Fibroblast of lung (primary cell): ENCODE measurements at places on chromosomes 3 and 15. TPM values are rescaled to one million over a fixed set of nuclear protein-coding genes. Genes with fewer than 3 reads are reported as not detected.

DNA sequence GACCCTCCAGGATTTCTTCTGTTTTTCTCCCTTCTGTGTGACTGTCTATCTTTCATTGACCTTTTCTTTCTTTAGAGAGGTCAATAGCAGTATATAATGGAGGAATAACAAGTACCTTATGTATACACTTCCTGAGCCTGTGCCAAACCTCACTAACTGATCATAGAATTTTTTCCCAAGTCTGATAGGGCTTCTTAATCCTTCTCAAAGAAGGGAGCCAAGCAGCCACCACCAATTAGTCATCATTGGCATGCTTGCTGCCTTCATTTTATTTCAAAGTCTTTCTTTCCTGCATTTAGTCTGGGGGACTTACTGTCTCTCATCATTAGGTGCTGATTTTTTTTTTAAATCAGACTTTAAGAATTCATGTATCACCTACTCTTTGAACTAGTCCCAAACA lies 327.0 kb downstream of the FEZF2 start:
- H3K4me3 ChIP-seq = no peak overlapping the region
- no peaks in the 10 kb centered on the region for H3K36me3 ChIP-seq
- no peaks in the 10 kb centered on the region for H3K27me3 ChIP-seq
- H3K4me1 ChIP-seq = no peaks in the 10 kb centered on the region
- DNase-seq = no peak
- H3K27ac ChIP-seq = no peak overlapping the region

DNA sequence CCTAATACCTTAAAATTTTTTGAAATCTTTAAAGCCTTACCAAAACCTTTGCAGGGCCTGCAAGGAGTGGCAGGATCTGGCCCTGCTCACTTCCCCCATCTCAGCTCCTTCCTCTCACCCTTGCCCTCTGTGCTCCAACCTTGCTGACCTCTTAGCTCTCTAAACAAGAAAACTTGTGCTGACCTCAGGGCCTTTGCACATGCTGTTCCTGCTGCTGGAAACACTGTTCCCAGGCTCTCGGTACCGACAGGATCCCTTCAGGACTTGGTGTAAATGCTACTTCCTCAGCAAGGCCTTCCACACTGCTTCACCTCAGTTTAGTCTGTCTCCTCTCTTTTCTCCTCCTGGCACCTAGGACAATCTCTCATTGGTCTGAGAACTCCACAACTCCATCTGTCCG lies 155.4 kb upstream of the IQSEC1 start:
- H3K4me3 ChIP-seq = no peak overlapping the region
- no peak for DNase-seq
- H3K27ac ChIP-seq = no peak overlapping the region
- no peaks in the 10 kb centered on the region for H3K36me3 ChIP-seq
- no peaks in the 10 kb centered on the region for H3K4me1 ChIP-seq
- H3K27me3 ChIP-seq = no peaks in the 10 kb centered on the region

- DNase-seq = no peak
- H3K27me3 ChIP-seq = no peaks in the 10 kb centered on the region
These were observed 117.9 kb downstream of the LRRC28 start for GRCh38 chr15:99369196-99369595.

GRCh38 chr15:67198157-67198754 lies 56.2 kb downstream of the AAGAB start:
- H3K27me3 ChIP-seq = no peaks in the 10 kb centered on the region
- no peak for DNase-seq
- H3K4me3 ChIP-seq = no peak overlapping the region
- peaks cover 11% of the 10 kb centered on the region for H3K36me3 ChIP-seq
- H3K4me1 ChIP-seq = peaks cover 22% of the 10 kb centered on the region

GRCh38 chr15:36323615-36324014 lies 255.8 kb upstream of the CDIN1 start:
- H3K27ac ChIP-seq = no peak overlapping the region
- H3K27me3 ChIP-seq = no peaks in the 10 kb centered on the region
- H3K4me1 ChIP-seq = no peaks in the 10 kb centered on the region
- no peak overlapping the region for H3K4me3 ChIP-seq
- DNase-seq = no peak

DNA sequence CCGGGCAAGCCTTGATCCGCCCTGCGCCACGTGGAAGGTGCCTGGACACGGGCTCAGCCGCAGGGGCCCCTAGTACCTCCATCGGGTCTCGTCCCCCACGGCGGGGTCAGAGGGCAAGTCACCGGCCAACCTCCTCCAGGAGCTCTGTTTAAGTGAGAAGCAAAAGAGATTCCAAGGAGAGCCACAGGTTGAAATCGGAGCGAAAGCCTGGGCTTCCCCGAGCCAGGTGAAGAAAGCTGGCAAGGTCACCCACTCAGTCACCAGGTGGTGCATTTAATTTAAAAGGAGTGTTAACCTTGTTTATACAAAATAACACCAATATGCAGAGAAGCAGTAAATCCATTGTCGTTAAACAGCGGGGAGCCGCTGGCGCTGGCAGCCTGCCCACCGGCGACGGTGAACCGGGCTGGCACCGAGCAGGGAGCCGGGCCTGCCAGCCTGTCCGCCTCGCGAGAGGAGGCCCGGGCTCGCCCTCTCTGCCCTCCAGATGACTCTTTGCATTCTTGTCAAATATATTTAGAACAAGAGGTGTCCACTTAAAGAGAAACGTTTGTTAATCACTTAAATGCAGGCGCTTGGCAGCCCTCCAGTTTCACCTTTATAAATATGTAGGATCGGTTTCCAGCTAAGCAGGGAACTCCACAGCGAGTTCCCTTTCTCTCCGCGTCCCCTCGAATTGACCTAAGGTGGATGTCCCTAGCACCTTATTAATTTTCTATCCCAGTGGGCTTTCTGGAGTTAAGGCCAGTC lies 277.3 kb upstream of the NR2F2 start:
- peak; percentile 38 for DNase-seq
- no peaks in the 10 kb centered on the region for H3K36me3 ChIP-seq
- H3K27me3 ChIP-seq = no peaks in the 10 kb centered on the region
- no peaks in the 10 kb centered on the region for H3K4me1 ChIP-seq

DNA sequence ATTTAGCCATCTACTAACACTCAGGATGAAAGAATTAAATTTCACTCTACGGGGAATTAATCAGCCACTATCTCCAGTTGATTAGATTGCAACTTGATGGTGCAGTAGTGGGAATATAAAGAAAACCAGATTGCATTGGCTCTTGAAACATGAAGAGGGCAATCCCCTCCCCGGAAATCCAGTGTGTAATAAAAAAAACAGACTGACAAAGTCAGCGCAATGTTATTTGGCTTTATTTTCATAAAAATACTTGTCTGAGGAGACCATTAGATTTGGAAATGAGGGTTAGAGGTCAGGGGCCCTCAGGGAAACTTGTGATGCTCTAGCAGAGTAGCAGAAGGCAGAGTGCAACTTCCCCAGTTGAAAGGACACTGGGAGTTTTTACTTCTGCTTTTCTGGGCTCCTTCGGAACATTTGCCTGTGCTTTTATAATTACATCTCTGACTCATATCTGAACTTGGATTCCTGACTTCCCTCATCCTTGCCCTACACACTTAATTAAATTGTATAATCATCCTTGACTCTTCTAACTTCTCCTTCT lies 326.8 kb downstream of the TUSC7 start:
- no peaks in the 10 kb centered on the region for H3K27me3 ChIP-seq
- H3K27ac ChIP-seq = no peak overlapping the region
- no peaks in the 10 kb centered on the region for H3K4me1 ChIP-seq
- peak; percentile 95 for DNase-seq

DNA sequence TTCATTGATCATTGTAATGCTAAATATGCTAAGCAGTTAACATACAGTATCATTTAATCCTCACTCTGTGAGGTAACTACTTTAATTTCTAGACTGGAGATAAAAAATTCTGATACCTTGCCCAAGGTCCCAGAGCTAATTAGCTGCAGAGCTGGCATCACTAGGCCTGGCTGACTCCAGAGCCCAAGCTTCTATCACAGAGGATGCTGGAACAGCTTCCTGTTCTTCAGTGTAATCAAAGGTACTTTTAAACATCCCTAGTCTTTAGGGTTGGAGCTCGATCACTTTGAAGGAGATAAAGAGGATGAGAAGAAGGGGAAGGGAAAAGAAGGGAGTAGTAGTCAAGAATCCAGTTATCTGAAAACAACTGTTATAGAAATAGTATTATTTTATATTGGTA lies 37.1 kb upstream of the BOC start:
- H3K4me1 ChIP-seq = no peaks in the 10 kb centered on the region
- H3K4me3 ChIP-seq = no peak overlapping the region
- peaks cover 12% of the 10 kb centered on the region for H3K27me3 ChIP-seq

GRCh38 chr3:105254154-105254553 lies 112.6 kb upstream of the ALCAM start:
- no peak for DNase-seq
- H3K4me3 ChIP-seq = no peak overlapping the region
- no peaks in the 10 kb centered on the region for H3K27me3 ChIP-seq
- no peak overlapping the region for H3K27ac ChIP-seq

DNA sequence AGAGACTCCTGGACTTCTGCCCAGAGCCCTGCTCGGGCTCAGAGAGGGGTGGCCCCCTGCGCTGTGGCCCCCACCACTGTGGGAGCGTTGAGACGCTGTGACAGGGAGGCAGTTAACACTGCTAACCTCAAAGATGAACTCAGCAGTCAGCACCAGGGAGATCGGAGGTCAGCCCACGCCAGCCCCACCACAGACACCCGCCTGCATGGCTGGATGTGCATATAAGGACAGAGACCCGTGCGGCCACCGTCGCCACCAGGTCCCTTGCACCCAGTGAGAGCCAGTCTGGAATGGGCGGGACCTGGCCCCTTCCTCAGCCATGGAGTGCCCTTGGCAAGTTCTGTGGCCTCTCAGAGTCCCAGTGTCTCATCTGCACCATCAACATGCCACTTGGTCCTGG lies 48.5 kb upstream of the FURIN start:
- H3K27ac ChIP-seq = no peak overlapping the region
- no peaks in the 10 kb centered on the region for H3K27me3 ChIP-seq
- no peak overlapping the region for H3K4me3 ChIP-seq
- DNase-seq = no peak
- no peaks in the 10 kb centered on the region for H3K4me1 ChIP-seq

DNA sequence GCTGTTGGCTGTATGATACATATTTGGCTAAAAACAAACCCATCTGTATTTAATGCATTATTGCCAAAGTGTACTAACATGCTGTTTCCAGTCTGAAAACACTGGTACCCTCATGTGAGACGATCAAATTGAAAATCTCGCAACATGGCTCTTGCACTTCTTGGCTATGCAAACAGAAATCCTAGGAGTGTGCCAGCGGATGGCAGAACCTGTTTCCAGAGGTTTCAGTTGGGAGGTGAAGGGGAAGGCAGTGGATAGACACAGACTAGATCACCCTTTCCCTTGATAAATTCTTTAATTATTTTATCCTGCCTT lies 350.3 kb downstream of the TUSC7 start:
- H3K27me3 ChIP-seq = no peaks in the 10 kb centered on the region
- no peaks in the 10 kb centered on the region for H3K4me1 ChIP-seq
- no peaks in the 10 kb centered on the region for H3K36me3 ChIP-seq
- H3K4me3 ChIP-seq = no peak overlapping the region
- no peak for DNase-seq

DNA sequence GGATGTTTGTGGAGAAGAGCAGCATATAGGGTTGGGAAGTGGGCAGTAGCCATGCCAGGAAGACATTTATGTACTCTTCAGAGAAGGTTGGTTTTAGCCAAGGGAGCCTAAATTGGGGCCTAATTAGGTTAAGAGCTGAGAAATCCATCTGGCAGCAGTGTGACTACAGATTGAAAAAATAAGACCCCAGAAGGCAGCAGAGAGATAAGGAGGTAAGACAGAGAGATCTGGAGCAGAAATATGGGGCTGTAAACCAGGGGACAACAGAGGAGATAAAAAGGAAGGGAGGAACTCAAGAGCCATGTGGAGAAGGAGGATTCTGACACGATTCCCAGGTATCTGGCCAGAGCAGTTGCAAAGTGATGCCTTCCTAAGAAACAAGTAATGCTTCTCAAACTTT lies 23.3 kb downstream of the LYSMD2 start:
- H3K36me3 ChIP-seq = no peaks in the 10 kb centered on the region
- H3K27me3 ChIP-seq = no peaks in the 10 kb centered on the region
- no peak for DNase-seq
- H3K27ac ChIP-seq = no peak overlapping the region

GRCh38 chr15:92268900-92269299 lies 124.8 kb upstream of the ST8SIA2 start:
- no peaks in the 10 kb centered on the region for H3K27me3 ChIP-seq
- H3K4me1 ChIP-seq = no peaks in the 10 kb centered on the region
- H3K36me3 ChIP-seq = no peaks in the 10 kb centered on the region
- no peak for DNase-seq
- no peak overlapping the region for H3K4me3 ChIP-seq
- no peak overlapping the region for H3K27ac ChIP-seq

GRCh38 chr3:129474984-129475804 lies 35.2 kb downstream of the IFT122 start:
- no peak for DNase-seq
- H3K27ac ChIP-seq = no peak overlapping the region
- H3K27me3 ChIP-seq = no peaks in the 10 kb centered on the region
- no peak overlapping the region for H3K4me3 ChIP-seq
- H3K4me1 ChIP-seq = no peaks in the 10 kb centered on the region

DNA sequence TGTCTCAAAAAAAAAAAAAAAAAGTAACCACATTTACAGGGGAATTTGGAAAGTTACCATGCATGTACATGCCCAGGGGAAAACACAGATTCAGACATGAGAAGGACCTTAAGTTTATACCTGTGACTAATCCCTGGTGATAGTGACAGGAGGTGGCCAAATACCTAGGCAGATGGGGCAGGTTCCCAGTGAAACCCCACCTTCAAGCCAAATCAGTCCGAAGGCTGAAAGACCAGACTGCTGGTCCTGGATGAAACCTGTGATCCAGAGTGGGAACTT lies 15.8 kb downstream of the SPCS1 start:
- no peak for DNase-seq
- H3K27ac ChIP-seq = no peak overlapping the region
- H3K4me1 ChIP-seq = no peaks in the 10 kb centered on the region
- no peaks in the 10 kb centered on the region for H3K36me3 ChIP-seq
- no peak overlapping the region for H3K4me3 ChIP-seq
- H3K27me3 ChIP-seq = no peaks in the 10 kb centered on the region

DNA sequence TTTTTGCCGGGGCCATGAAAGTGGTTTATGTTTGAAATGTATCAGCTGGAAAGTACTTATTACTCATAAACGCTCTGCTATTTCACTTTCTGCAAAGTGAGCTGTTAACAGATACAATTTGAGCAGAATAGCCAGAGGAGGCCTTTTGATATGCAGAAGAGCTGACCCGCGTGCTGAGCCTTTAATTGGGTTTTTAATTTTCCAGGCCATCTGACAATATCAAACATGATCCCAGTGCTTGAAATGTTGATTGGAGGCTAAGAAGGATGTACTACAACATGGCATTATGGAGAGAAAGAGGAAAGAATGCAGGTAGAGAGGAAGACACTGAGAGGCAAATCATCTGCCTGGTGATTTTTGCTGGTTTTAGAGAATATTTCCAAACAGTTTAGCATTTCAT lies 261.3 kb upstream of the MEIS2 start:
- no peaks in the 10 kb centered on the region for H3K4me1 ChIP-seq
- no peak for DNase-seq
- H3K4me3 ChIP-seq = no peak overlapping the region
- H3K27me3 ChIP-seq = no peaks in the 10 kb centered on the region
- H3K27ac ChIP-seq = no peak overlapping the region

GRCh38 chr3:100605358-100605757 lies 4.0 kb upstream of the ADGRG7 start:
- no peak overlapping the region for H3K4me3 ChIP-seq
- H3K36me3 ChIP-seq = no peaks in the 10 kb centered on the region
- DNase-seq = no peak
- H3K4me1 ChIP-seq = no peaks in the 10 kb centered on the region
- H3K27ac ChIP-seq = no peak overlapping the region

The FOXB1 gene
- not detected in 2 replicates for total RNA-seq

The NEK11 gene
- 13.0 and 14.4 TPM in 2 replicates for total RNA-seq

The LAMB2 gene
- 747 and 1,026 TPM in 2 replicates for total RNA-seq

The BBS4 gene
- 18.7 and 27.9 TPM in 2 replicates for total RNA-seq

The BFSP2 gene
- total RNA-seq = not detected in 2 replicates

The RTP1 gene
- total RNA-seq = under 0.01 TPM in 1 of 2 replicates, not detected in the other

The P2RY13 gene
- under 0.01 TPM in 1 of 2 replicates, not detected in the other for total RNA-seq

The SLC22A14 gene
- total RNA-seq = under 0.01 and 0.17 TPM in 2 replicates
